HCT116 (cell line): ENCODE measurements at places on chromosomes 3 and 15. TPM values are rescaled to one million over a fixed set of nuclear protein-coding genes. Genes with fewer than 3 reads are reported as not detected.
A peak's percentile ranks its signal among the peaks of the same experiment; 100 is the strongest.

GRCh38 chr3:18389108-18389733, 35.9 kb downstream of the SATB1 start:
- H3K27me3 ChIP-seq, result no peaks in the 10 kb centered on the region
- H3K36me3 ChIP-seq, result no peaks in the 10 kb centered on the region
- DNase-seq, result peak; percentile 7
- H3K4me3 ChIP-seq, result no peak overlapping the region
- no peak overlapping the region for H3K27ac ChIP-seq

DNA sequence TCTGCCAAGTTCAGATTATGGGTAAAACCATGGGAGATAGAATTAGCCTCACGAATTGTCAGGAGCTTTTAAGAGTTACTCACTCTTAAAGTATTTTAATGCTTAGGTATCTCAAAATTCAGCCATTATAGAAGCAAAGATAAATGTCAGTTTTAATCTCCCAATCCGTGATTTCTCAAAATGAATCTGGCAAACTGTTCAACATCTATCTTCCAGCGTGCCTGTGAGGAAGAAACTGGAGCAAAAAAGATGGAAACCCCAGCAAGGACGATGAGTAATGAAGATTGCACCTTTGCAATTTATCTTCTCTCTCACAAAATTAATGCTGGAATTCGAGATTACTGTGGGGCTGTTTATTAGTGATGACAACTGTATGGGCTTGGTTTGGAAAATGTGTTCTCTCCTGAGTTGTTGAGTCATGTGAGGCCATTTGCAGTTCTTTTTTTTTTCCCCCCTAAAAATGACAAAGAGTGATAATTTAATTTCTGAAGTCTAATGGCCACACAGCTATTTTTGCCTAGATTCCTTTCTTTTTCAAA, 70.5 kb downstream of the PYDC2 start:
- H3K27ac ChIP-seq, result no peak overlapping the region
- no peak overlapping the region for H3K4me3 ChIP-seq
- H3K4me1 ChIP-seq, result no peaks in the 10 kb centered on the region

- H3K27ac ChIP-seq, result no peak overlapping the region
- H3K27me3 ChIP-seq, result no peaks in the 10 kb centered on the region
- H3K4me1 ChIP-seq, result no peaks in the 10 kb centered on the region
Observed at GRCh38 chr3:133644768-133645167, 17.0 kb downstream of the TOPBP1 start.

The ACTRT3 gene
- 1.2 TPM for total RNA-seq

The RARRES1 gene
- 0.20 TPM for total RNA-seq

The ZNF639 gene
- total RNA-seq, result 47.5 TPM

The TTLL3 gene
- total RNA-seq, result 40.3 TPM
